ENCODE measurements at places on chromosomes 6 and 20.

- DNase-seq = no peak
Measured at GRCh38 chr20:46787991-46788762, 78.7 kb downstream of the SLC2A10 start.

GRCh38 chr20:52150440-52151258, 40.9 kb downstream of the ZFP64 start:
- peak; percentile 60 for DNase-seq

DNA sequence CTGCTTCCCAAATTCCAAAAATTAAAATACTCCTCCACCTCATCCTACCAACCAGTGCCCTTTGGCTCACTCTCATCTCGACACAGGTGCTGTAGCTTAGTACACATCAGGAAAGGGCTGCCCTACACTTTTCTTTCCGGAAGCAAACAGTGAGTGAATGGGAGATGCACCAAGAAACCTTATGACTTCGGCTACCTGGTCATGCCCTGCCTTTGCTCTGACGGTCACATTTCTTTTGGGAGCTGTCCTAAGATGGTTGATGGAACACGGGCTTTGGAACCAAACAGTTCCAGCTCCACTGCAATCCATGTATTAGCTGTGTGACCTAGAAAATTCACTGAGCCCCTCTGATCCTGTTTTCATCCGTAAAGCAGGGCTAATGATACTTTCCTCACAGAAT, 92.7 kb upstream of the ASF1A start:
- DNase-seq = no peak

DNA sequence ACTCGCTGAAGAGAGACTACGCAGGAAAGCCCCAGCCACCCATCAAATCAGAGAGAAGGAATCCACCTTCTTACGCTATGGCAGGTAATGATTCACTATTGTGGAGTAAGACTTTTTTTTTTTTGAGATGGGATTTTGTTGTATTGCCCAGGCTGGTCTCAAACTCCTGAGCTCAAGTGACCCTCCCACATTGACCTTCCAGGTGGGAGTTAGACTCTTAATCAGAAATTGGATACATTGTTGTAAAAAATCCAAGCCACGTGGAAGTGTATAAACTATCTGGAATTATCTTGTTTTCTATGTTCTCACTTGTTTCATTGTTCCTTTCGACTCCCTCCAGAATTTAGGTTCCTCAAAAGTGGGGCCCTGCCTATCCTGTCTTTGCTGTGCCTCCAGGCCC, 6.8 kb downstream of the NQO2 start:
- DNase-seq = no peak

DNA sequence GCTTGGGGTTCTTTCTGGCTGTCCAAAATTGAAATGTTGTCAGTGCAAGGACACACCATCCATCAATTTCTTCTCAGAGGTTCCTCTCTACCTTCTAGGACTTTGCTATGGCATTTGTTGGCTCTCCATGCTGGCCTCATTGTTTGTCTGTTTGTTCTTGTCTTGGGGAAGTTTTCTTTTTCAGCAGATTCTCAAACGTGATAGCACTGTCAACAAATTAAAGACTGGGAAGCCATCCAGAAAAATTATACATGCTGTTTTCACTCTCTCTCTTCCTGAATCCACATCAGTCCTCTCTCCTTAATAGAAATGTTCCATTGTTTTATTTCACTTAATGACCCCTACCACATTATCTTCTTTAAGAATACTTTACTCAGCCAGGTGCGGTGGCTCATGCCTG, 130.4 kb downstream of the PCSK2 start:
- no peak for DNase-seq

Data from iPS-NIHi11 (cell line).